ENCODE measurements at places on chromosomes 5 and 9. TPM values are rescaled to one million over a fixed set of nuclear protein-coding genes. Genes with fewer than 3 reads are reported as not detected.

DNA sequence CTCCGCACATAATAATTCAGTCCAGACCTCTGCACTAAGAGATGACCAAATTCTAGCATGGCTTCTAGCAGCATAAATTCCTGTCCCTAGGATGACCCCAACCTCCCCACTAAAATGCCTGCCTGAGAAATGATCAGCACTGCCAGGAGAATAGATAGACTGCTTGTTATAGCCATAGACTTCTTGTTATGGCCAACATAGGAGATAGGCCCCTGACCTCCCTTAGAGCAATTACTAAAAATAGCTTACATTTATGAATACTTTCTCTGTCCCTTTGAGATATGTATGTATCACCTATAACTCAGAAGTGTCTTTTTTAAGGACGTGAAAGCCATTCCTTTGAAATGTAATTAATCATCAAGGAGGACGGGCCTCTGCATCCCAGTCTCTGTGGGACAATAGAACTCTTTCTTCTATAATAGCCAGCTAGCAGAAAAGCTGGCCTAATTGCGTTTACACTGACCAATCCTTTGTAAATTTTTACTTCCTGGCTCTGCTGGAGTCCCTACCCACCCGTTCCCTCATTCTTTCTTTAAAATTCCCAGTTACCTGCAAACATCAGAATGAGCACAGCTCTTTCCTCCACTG lies 1002.7 kb downstream of the CDH18 start:
- no peak for DNase-seq

DNA sequence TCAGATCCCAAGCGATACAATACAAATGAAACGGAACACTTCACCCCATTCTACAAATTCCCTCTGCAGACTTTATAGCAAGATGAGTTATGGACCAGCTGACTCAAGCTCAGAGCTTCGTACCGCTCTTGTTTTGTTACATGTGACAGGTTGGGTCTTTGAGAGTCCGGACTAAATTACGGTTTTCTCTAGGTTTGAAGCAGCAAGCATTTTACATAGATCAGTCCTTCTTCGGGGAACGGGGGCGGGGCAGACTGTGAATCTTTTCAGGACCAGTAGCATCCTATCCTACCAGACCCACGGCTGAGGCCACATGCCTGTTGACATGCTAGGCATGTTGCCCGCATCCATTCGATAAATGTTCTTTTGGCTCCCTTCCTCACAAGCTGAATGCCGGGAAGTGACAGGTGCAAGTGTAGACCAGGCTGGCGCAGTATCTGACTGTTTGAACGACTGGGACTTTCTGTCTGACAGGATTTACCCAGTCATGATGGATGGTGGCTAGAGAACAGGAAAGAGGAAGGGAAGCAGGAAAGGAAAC lies 811.0 kb upstream of the GRAMD2B start:
- no peak for DNase-seq

GRCh38 chr9:78023003-78023741 lies 8.4 kb downstream of the GNAQ start:
- DNase-seq = no peak

DNA sequence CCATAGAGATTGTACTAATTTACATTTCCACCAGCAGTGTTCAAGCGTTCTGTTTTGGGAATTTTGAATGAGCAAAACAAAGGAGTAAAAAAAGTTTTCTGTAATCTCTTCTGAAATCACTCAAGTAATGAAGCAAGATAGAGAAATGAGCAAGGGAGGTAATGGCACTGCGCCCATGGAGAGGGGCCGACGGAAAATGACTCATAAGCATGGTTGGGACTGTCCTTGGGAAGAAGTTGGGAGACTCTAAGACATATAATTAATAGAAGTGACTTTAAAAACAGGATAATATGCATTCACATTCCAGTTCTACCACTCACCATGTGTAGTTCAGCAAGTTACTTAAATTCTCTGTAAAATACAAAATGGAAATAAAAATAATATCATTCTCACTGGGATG lies 62.5 kb upstream of the C5orf46 start:
- DNase-seq = no peak

Gene CCDC192
- total RNA-seq = not detected

Gene PCA3
- not detected for total RNA-seq

- no peak for DNase-seq
These were observed 536.5 kb upstream of the GRIA1 start for GRCh38 chr5:152953788-152954483.

Gene LHX2
- total RNA-seq = not detected

DNA sequence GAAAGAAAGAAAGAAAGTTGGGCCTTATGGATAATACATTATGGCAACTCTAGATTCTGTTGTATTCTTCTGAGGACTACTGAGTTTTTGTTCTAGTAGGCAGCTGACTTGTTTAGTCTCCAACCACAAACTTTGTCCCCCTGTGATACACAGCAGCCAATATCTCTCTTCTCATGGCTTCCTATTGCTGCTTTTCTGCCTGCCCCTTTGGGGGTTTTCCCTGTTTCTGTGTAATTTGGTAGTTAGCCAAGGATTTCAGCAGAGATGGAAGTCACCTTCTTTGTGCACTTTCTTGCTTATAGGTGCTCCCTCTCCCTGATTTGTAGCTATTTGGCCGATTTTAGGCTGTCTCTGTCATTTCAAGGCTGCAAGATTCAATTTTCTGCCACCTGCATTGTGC lies 109.6 kb downstream of the FGF1 start:
- no peak for DNase-seq

- DNase-seq = no peak
These were observed 50.1 kb downstream of the MACROH2A1 start for GRCh38 chr5:135348918-135349317.

- no peak for DNase-seq
These were observed 253.4 kb downstream of the NR2F1-AS1 start for GRCh38 chr5:93327605-93328004.

Gene SERINC5
- 22.8 TPM for total RNA-seq

GRCh38 chr5:74067748-74068541 lies 441.9 kb downstream of the ARHGEF28 start:
- no peak for DNase-seq

Gene ANXA2R
- total RNA-seq = 0.88 TPM

DNA sequence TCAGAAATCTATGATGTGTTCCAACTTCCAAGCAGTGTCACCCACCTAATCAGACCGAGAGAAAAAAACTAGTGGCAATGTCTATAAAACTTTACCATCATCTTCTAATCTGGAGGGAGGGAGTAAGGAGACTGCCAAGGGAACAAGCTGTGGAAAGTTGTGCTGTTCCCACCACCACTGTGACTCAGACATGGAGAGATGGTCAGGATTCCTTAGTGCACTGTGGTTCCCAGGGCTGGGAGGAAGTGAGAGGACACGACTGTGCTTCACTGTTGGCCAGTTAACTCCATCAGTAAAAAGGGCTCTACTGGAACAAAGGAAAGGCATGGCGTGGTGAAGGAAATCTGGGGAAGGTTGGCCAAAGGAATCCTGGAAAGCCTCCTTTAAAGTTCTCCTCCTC lies 18.8 kb downstream of the TICAM2 start:
- DNase-seq = no peak

GRCh38 chr5:113451797-113452196 lies 17.0 kb upstream of the TSSK1B start:
- no peak for DNase-seq

- DNase-seq = no peak
These were observed 24.7 kb upstream of the TMEM250 start for GRCh38 chr9:136143215-136144001.

Gene GPR151
- total RNA-seq = not detected

DNA sequence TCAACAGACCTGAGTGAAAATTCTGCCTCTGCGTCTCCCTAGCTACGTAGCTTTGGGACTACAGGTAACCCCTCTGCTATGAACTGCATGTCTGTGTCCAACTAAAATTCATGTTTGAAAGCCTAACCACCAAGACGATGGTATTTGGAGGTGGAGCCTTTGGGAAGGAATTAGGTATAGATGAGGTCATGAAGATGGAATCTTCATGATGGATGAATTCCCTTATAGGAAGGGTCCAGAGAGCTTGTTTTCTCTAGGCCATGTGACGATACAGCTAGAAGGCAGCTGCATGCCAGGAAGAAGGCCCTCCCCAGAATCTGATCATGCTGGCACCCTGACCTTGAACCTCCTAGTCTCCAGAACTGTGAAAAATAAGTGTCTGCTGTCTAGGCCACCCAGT lies 296.4 kb downstream of the SLIT3 start:
- no peak for DNase-seq

Gene CXXC5
- 0.88 TPM for total RNA-seq

DNA sequence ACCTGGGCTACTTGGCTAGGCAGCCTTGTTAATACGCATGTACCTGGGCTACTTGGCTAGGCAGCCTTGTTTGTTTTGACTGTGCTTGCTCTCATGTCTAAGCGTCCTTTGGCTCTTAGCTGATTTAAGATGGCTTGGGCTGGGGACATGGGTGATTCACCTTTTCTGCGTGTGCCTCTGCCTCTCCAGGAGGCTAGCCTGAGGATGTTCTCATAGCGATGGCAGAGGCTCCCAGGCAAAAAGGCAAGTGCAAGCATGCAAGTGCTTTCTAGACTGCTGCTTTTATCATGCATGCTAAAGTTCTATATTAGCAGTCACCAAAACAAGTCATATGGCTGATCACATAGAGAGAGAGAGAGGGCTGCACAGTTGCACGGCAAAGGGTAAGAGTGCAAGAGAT lies 300.5 kb downstream of the IRX1 start:
- no peak for DNase-seq

DNA sequence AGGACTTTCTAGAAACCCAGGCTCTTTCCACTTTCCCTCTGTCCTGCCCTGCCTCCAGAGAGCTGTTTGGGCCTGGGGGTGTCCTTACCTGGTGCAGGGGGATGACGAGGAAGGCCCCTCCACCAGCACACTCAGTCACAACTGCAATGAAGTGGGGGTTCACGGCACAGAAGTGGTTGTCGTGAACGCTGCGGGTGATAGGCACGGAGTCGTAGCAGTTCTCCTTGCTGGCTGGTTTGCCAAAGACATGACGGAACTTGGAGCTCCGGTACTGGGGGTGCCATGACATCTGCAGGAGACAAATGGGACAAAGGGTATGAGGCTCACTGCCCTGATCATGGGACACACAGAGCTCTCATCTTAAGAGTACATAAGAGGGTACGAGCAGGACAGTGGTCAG lies 35.1 kb downstream of the CORO2A start:
- DNase-seq = no peak

- DNase-seq = no peak
These were observed 199.3 kb downstream of the RFK start for GRCh38 chr9:76194896-76195295.

Gene C6
- not detected for total RNA-seq

DNA sequence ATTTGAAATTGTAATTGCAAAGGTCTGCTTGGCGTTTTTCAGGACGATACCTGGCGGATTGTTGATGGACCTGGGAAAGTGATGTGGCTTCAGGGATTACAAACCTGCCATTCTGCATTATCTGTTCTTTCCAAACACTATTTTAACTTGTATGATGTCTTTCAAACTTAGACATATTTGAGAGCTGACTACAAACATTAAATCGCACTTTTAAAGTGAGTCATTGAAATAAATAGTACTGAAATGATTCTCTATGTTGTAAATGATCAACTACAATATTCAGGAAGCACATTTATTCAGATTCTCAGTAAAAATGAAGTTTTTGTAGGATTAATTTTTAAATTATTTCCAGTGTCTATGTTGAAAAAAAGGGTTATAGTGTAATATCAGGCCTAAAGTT lies 32.3 kb upstream of the TMEM171 start:
- DNase-seq = no peak

DNA sequence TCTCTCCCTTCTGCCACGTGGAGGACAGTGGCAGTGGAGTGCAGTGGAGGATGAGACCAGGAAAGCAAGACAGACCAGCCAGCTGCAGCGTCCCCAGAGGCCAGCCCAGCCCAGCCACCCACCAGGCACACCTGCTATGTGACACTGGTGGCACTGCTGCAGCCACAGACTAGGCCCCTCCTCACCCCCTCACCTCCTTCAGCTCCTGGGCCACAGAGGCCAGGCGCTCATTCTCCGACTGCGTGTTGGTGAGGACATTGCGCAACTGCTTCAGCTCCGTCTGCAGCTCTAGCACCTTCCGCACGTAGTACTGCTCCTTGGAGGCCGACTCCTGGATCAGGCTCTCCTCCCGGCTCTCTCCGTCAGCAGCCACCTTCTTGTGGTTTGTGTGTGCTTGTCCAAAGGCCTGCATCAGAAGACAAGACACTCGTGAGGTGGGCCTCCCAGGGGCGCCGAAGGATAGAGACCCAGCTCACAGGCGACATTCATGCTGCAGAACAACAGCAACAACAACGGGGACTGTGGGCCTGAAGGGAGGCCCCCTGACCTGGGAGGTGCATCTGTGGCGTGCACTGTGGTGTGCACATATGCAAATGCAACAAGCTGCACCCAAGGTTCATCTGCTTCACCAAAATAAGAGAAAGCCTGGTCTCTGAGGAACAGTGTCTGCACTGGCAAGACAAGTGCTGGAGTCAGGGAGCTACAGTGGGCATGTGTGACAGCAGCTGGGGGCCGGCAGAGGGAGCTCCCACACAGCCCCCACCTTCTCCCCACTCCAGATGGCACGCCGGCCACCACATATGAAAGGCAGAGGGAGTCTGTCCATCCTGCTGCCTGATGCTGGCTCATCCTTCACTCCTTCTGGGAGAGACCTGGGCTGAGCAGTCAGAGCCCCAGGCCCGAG lies 35.5 kb downstream of the BICD2 start:
- no peak for DNase-seq

Gene ARL14EPL
- total RNA-seq = not detected

DNA sequence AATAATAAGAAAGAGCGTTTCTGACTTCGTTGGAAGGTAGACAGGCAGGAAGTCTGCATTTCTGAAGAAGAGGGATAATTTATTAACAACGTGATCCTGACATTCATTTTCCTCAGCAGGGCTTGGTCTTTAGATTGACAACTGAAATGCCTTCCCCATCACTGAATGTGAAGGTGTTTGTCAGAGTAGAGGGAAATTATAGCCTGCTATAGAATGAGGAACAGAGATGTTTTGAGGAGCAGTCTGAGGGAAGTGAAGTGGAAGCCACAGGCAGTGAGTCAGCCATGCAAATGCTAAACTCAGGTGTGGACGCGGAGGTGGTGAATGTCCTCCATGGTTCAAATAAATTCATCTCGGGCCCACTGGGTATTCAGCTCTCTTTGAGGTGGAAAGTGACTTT lies 30.5 kb downstream of the C7 start:
- no peak for DNase-seq

Gene ZSWIM6
- total RNA-seq = 9.6 TPM

DNA sequence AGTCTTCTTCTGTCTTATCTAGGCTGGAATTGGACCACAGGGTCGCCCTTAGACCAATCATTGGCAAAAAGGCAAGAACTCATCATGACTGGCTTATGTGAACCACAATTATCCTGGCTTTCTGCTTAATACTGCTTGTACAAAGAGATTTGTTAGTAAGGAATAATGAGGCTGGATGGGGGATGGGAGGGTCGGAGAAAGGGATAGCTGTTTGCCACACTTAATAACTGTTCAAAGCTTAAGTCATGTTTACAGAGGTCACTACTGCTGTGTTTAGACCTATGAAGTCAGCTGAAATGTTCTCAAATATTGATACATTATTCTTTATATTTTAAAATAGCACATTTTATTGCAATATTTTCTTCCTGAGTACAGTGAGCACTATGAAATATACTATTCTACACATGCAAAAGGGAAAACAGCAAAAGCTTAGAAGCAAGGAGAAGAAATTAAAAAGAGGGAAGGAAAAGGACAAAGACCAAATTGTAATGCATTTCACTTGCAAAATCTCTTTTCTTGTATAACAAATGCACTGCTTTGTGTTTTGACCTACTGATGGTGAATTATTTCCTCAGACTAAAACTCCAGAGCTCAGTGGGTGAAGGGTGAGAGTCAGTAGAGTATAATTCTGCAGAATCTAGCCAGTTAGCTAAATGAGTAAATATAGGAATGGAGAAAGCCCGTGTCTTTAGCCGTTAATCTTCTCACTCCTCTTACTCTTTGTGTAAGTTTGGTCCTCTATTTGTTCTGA lies 404.9 kb upstream of the ZNF608 start:
- DNase-seq = no peak

GRCh38 chr5:168073991-168074800 lies 217.2 kb upstream of the WWC1 start:
- DNase-seq = no peak

All from activated T-helper 1 cell treated with anti-CD3 and anti-CD28 coated beads, Interleukin-12 subunit alpha, Interleukin-12 subunit beta, Interleukin-2, Interleukin-4 antibody, amounts not matched to agents 30 ng/mL and 10 ng/mL and 1 ng/mL, durations not matched to agents 14 hours and 24 hours and 36 hours (primary cell).